ENCODE measurements at places on chromosomes 5 and 9.
A peak's percentile ranks its signal among the peaks of the same experiment; 100 is the strongest.

GRCh38 chr5:71666321-71666720 is 52.8 kb upstream of the CARTPT start:
- DNase-seq = no peak

DNA sequence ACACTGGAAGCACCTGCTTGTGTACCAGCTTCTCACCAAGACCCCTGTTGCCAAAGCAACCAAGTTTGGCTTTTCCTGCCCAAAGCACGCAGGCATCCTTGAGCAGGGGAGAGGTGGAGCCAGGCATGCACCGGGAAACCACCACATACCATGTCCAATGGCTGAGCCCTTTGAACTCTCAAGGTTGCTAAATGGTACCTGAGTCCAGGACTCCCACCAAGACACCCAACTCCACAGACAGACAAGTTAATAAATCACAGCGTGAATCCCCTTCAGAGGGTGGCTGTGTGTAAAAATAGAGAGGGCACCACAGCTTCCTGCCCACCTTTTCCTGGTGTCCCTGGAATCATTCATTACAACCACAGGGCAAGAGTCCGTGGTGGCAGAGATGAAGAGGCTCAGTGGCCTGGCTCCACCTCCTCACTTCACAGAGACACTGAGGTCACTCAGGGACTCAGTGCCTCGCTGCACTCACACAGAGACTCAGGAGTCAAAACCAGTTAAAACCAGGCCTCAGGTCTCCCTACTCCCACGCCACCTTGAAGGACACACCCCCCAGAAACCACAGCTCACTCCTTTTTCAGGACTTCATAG is 143.7 kb downstream of the C5orf15 start:
- no peak for DNase-seq

DNA sequence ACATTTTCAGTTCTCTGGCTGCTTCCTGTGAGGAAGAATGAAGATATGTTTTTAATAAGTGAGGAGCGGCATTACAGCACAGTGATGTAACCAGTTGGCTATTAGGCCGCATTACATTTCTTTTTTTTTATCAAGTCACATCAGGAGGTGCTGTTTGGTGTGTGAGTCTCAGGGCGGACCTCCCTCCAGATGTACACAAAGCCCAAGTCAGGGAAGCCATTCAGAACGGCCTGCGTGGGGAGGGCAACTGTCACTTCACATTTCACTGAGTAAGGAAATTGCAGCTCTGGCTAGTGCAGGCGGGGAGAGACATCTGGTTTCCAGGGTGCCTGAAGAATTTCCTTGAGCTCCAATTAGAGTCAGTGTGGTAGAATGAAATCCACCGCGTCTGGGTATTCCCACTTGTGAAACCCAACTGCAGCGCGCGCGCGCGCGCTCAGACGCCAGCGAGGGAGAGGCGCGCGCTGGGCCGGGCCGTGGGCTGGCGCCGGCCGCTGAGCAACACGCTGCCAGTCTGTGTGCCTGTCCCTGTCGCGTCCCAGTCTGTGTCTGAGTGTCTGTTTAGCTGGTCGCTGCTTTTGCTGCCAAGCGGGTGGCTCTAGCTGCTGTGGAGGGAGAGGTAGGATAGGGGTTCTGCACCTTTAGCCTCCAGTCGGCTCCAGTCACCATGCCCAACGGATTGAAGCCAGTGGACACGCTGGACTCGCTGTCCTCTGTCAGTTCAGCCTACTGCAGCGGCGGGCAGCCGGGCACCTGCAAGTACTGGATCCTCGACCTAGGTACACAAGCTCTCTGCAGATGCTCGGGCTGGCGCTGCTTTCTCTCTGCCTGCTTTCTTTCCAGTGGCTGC is 140.8 kb upstream of the OTULINL start:
- DNase-seq = peak; percentile 28

GRCh38 chr5:35483191-35483590 is 134.5 kb upstream of the SPEF2 start:
- DNase-seq = no peak

GRCh38 chr5:107112216-107112615 is 558.5 kb downstream of the EFNA5 start:
- no peak for DNase-seq

GRCh38 chr5:52943808-52944207 is 45.3 kb upstream of the ITGA2 start:
- DNase-seq = no peak

GRCh38 chr5:80193401-80193800 is 62.4 kb downstream of the SERINC5 start:
- DNase-seq = peak; percentile 85

GRCh38 chr9:2916382-2916985 is 72.6 kb upstream of the PUM3 start:
- no peak for DNase-seq

GRCh38 chr5:111999286-111999685 is 242.3 kb upstream of the NREP start:
- no peak for DNase-seq

DNA sequence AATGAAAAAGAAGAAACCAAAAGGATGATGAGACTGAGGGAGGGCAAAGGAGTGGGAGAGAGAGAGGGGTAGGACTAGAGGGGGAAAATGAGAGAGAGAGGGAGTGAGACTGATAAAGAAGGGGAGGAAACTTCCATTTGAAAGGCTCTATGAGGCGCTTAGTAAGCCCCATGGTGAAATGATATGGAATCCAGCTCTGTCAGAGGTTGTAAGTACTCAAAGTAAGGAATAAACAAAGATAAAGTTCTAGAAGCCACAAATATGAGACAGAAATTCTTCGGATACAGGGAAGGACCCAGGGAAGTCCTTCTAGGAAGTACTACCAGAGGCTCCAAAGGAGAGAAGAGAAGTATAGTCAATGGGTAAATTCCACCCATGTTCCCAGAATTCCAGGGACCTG is 21.7 kb upstream of the VLDLR start:
- DNase-seq = no peak

DNA sequence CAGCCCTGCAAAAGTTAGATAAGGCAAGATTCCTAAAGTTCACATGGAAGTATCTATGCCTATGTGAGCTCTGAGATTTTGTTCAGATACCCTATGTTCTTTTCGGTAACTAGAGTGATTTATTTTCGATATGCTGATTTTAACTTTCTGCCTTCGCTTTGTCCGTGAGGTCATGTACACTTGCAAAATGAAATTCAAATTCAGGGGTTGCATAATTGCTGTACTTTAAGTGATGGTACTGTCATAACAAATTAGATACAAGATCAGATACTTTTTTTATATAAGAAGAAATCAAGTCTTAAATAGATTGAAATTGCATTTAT is 350 bp upstream of the ECPAS start:
- DNase-seq = no peak

GRCh38 chr5:112685931-112686330 is 51.8 kb upstream of the APC start:
- DNase-seq = no peak

GRCh38 chr9:90107726-90108655 is 503.2 kb downstream of the GADD45G start:
- no peak for DNase-seq

DNA sequence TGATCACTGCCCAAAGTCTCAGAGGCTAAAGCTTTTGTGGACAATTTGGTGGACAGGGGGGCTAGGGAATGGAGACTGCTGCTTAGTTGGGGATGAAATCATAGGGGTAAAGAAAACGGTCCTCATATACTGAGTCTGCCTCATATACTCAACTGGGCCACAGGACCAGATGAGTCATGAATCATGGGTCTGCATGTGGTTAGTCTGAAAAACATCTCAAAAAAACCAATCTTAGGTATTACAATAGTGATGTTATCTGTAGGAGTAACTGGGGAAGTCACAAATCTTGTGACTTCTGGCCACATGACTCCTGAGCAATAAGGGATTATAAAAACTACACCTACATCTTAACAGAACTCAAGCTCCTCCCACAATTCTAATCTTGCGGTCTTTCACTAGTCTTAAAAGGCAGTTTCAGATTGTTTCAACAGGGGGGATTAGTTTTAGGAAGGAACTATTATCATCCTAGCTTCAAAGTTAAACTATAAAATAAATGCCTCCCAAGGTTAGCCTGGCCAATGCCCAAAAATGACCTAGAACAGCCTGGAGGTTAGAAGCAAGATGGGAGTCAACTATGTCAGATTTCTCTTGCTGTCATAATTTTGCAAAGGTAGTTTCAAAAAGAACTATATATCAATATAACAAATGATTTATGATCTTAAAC is 17.5 kb downstream of the TMEM161B start:
- DNase-seq = no peak

- peak; percentile 79 for DNase-seq
Measured at GRCh38 chr5:177133096-177133852, at the start of gene NSD1. Gene NSD1 (plus strand): TSS chr5:177133773. CDS start chr5:177135104, 1,331 bp downstream.

DNA sequence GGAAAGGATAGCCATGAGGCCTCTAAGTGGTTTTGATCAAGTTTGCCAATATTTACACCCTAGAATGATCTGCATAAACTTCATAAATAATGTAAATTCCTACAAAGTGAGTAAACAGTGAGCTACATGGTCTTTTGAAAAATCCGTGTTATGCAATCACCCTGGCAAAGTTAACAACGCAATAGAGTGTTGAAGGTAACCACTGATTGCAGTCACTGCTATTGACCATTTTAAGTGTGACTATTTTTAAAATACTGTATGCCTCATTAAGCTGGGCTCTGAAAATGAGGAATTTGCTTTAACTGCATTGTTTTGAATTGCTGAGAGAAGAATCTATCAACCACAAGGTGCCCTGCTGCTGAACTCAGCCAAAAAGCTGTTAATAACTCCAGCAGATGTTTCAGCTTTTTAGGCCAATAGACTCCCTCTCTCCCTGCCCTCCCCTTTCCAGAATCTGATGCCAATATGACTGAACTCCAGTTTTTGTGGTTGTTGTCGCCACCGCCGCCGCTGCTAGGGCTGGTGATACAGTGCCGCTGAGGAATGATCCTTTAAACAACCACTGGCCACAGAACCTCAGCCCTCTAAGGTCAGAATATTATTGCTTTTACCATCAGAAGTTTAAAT is 35.3 kb upstream of the SMARCA2 start:
- no peak for DNase-seq

GRCh38 chr9:130444565-130445221 is at the start of gene ASS1:
Gene ASS1 (plus strand): TSS chr9:130444961. CDS start chr9:130452229, 7,268 bp downstream.
- DNase-seq = no peak

DNA sequence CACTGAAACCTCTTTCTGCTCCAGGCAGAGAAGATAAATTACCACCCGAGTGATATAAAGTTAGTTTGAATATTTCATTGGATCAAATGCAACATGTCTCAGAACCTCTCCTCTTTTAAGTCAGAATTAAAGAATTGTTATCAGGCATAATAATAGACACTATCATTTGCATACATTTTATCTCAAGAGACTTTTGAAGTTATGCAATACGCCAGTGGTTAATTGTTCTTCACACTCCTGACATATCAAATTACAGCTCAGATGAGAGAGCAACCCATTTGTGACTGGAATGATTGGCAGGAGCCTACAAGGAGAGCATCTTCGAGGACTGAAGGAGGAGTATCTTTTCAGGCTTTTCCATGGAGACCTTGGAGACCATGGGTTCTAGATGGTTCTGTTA is 452.2 kb downstream of the KDM4C start:
- no peak for DNase-seq

Data from NCI-H1092 (cell line).